Hematopoietic multipotent progenitor cell treated with erythropoietin and hydrocortisone succinate and interleukin-3 and kit ligand, for 17 days (in vitro differentiated cells): ENCODE measurements at places on chromosomes 4 and X.

DNA sequence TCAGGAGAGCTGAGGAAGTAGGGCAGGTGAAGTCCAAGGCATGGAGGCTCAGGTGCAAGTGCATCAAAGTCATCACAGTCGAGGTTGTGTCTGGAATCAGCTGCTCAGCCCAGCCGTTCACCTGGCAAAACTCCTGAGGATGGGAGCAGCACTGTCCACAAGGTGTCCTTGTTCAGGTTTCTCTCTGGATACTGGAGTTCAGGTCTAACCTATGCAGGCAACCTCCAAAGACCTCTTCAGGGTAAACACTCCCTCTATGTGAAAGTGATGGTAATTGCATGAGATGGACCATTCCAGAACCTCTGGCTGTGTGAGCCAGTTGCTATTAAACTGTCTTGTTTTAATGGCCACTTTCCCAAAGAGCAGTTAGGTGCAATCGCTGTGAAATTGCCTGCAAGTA is 120.2 kb upstream of the PSAPL1 start:
- DNase-seq = no peak

GRCh38 chrX:38279188-38279587 is 48.1 kb downstream of the RPGR start:
- DNase-seq = no peak

DNA sequence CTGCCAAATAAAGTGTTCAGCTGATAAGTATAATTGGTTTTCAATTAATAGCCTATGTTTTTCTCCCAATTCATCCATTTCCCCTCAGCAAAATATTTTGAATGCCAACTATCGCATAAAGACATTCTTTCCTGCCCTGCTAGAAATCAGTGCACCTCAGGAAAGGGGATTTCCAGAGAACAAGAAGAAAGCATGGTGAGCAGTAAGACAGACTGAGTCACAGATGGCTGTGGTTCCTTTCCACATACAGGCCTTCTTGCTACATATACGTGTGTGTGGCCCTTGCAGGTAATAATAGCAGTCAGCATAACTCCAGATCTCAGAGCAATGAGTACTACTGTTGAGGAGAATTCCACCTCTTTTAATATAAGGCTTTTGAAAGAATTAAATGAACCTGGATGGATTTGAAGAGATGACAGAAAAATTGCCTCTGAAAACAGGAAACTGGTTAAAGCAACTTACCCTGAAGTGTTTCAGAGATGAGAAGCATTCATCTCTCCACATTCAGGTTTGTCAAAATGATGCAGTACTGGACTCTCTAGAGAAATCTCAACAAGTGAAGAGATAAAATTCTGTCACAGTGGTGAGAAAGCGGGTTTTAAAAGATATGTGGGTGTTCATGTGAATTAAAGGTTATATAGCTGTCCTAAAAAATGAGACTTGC is 13.6 kb downstream of the GASK1B start:
- DNase-seq = no peak

GRCh38 chr4:109162759-109163158 is 139.7 kb downstream of the COL25A1 start:
- DNase-seq = no peak

- DNase-seq = no peak
These were observed at the start of gene EDA for GRCh38 chrX:69615779-69616456. Gene EDA (plus strand): TSS chrX:69616113.

- DNase-seq = no peak
These were observed 161.0 kb upstream of the EOLA2 start for GRCh38 chrX:150099316-150099715.

GRCh38 chrX:102338162-102338561 is 91.2 kb downstream of the NXF2 start:
- DNase-seq = no peak

DNA sequence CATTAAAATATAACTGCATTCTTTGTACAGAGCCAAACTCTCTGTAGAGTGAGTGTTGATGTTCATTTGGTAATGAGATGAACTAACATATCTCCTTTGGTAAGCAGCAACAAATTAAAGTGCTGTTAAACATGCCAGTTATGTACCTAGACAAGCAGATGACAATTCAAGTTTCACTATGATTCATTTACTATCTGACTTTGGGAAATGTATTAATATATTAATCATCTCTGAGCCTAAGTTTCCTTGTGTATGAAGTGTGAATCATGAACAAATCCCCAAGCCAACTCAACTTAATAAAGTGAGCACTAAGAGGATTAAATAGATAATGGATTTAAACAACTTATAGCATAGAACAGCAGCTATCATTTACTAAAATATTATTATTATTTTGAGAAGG is 1044.2 kb downstream of the GLUD2 start:
- no peak for DNase-seq

- no peak for DNase-seq
These were observed 389.8 kb upstream of the PCDH10 start for GRCh38 chr4:132759199-132759780.

DNA sequence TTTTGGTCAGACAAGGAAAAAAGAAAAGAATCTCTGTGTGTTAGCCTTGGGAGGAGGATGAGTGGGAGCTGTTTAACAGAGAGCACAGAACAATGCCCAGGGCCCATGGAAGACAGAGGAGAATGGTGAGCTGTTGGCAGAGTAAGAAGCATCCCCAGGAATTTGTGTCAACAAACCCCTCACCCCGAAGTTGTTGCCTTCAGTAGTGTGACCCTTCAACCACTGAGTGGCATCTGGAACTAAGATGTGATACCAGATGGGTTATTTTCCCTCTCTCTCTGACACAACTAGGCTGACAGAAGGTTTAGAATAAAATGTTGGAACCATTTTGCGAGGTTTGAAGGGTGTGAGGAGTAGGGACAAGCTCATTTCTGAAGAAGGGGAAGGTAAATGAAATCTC is 25.1 kb downstream of the IGSF1 start:
- DNase-seq = no peak

DNA sequence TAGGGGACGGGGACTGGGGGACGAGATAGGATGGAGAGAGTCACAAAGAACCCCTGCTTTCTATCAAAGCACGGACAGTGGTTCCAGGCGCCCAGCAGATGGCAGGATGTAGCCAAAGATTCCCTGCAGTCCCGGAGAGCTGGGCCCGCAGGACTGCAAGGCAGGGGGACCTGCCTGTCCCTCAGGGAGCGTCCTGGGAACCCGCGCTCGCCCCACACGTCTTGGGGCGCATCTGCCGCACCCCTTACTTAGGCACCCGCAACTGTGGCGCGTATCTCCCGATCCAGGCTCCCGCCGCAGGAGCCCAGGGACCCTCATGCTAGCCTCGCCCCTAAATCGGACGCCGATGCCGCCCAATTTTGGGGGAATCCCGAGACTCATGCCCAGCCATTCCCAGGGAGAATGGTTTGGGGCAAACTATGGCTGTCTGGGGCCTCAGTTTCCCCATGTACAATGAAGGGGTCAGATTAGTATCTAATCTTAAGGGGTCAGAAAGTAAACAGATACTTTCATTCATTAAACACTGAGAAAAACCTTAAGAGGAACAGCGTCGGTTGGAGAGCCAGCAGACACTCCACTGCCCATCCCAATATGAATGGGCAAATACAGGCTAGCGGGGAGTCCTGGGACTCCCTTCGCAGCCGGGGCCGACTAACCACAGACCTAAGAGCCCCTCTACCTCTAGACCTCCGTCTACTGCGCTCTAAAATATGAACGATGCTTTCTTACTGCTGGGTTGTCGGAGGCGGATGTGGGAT is 581 bp upstream of the STK32B start:
- DNase-seq = peak; percentile 37

DNA sequence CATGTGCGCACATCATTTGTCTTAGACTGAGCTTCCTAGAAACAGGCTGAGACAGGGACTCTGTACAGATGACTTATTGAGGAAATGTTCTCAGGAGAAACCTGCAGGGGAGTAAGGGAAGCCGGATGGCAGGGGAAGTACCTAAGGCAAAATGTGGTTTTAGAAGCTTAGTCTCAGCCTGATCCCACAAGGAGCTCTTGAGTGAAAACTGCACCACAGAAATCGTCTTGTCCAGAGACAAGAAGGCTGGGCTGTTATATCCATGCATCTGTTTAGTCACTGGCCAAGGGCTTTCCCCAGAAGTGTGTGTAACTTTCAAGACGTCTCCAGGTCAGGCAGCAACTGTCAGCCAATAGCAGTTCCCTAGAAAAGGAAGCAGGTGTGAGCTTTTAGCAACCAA is 86.0 kb downstream of the FUNDC1 start:
- DNase-seq = no peak

DNA sequence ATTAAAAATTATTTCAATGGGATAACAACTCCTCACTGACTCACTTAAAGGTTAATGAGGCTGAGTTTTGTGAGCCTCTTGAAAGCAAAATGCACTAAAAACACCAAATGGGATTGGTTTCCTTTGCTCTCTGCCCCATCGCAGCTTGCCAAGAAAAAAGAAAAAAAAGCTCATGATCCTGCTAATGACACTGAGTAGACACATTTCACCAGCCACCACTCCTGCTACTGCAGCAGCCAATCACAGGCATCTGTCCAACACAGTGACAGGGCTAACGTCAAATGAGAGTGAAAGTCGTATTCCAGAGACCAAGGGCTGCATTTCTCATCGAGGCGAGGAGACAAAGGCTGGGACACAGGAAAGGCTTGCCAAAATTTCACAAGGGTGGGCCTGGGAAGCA is 5.2 kb downstream of the APBB2 start:
- DNase-seq = no peak

GRCh38 chrX:153179131-153179530 is at the start of gene MAGEA1:
Gene MAGEA1 (plus strand): TSS chrX:153179284. CDS start chrX:153182390, 3,106 bp downstream.
- DNase-seq = no peak

DNA sequence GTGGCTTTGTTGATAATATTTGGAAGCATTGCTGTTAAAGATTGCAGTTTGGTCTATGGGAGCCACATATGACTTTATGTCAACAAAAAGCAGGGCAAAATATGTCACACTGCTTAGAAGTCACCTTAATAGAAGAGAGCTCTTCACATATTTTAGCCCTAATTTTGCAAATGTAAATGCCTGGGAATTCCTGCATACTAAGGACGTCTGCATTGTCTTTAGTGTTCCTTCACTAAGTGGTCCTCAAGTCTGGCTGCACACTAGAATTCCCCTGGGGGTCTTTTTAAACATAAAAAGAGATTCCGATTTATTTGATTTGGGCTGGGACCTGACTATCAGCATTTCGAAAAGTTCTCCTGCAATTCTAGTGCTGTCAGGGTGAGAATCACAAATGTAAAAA is 495.1 kb upstream of the FAM241A start:
- no peak for DNase-seq

- DNase-seq = no peak
These were observed 87.0 kb upstream of the RPL34 start for GRCh38 chr4:108533245-108533844.

DNA sequence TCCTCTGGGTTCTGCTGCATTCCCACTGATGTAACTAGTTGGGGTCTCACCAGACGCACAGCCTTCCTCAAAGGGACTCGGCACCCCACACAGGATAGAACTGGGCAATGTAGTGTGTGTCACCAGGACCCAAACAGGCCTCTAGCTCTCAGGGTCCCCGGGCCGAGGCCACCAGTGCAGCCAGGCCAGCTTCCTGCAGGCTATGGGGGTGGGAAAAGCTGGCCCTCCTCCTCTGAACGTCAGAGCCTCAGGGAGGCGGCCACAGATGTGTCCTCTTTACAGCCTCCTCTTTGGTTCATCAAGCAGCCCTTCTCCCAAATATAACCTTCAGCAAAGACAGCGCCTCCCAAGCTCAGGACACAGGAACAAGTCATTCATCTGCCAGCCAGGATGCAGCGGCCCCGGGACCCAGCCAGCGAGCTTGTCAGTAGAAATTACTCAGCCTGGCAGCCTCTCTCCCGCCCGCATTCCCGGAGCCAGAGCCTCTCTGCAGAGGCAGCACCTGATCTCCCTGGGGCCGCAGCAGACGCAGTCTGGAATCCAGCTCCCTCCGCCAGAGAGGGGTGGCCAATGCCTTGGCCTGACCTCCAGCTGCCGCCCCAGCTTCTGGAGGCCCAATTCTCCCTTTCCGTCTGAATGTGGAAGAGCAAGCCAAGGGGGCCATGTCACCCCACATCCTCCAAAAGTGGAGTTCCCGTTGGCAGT is 288.5 kb downstream of the FBXW7 start:
- DNase-seq = no peak

DNA sequence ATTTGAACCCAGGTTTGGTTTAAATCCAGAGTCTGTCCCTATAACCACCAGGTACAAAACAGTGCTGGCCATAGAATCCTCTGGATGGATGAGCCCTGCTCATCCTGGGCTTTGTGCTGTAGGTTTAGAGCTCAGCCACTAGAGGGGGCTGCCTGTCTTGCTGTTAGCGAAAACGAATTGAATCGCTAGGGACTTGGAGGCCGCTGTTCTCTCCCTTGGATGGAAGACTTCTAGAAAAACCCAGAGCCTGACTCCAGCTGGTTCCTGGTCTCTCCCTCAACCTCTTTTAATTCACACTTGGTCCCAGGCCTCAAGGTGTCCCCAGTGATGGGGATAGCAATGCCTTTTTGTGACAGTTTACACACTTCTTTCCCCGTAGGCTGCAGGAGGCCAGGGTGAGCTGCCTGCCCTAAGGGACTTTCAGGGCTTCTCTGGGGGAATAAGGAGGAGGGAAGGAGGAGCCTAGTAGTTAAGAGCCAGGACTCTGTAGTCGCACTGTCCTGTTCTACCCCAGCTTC is 8.7 kb downstream of the RIPPLY1 start:
- DNase-seq = peak; percentile 18

- DNase-seq = no peak
These were observed 33.3 kb upstream of the TMEM184C start for GRCh38 chr4:147583876-147584275.

- no peak for DNase-seq
These were observed 37.8 kb downstream of the UCHL1 start for GRCh38 chr4:41294445-41295062.

DNA sequence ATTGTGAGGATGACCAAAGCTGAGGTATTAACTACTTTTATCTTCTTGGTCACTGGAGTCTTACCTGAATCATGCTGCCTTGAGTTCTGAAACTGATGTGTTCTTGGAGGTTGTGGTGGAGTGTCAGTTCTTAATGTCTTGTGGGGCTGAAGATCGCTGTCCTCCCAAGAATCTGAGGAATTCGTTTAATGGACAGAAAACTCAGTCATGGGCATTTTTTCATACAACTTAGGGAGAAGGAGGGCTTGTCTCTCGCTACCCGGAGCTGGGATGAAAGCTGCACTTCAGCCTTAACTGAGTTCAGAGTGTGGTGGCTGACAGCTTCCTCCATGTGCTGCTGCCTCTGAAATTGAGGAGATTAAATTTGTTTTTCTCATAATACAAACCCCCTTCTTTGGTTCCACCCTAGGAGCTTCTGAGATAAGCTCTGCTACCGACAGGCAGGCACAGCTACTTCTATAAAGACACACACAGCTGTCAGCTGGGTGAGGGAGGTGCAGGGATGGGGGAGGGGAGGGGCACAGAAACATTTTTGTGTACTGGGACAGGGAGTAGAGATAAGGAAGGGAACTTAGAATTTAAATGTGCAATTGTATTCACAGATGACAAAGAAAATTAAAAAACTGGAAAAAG is 30.8 kb downstream of the RBBP7 start:
- no peak for DNase-seq

GRCh38 chrX:21438792-21439191 is 64.6 kb downstream of the CNKSR2 start:
- no peak for DNase-seq

GRCh38 chr4:173252024-173252935 is 81.9 kb downstream of the HMGB2 start:
- DNase-seq = no peak

- no peak for DNase-seq
These were observed 40.4 kb upstream of the PDHA1 start for GRCh38 chrX:19303256-19303880.

GRCh38 chr4:71270901-71271300 is 67.9 kb upstream of the SLC4A4 start:
- DNase-seq = no peak
